ENCODE measurements at places on chromosomes 1 and 21.

DNA sequence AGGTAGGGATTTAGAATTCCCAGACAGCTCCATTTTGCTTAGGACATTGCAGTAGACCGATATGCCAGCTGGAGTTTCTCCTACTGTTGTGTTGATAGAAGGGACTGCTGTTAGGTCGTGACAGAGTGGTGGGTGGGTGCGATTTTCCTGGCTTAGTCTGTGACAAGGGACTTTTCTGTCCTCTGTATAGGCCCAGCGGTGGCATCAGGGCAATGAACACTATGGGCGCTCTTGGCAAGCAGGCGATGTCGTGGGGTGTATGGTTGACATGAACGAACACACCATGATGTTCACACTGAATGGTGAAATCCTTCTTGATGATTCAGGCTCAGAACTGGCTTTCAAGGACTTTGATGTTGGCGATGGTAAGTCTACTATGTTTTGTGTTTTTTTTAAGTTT is 321.8 kb downstream of the ZP4 start:
- DNase-seq, result no peak

GRCh38 chr21:28250946-28251345 is 741.7 kb downstream of the LTN1 start:
- no peak for DNase-seq

GRCh38 chr1:38489844-38490270 is 369.7 kb downstream of the RRAGC start:
- no peak for DNase-seq

- DNase-seq, result no peak
Observed at GRCh38 chr1:158053276-158053675, 59.8 kb downstream of the KIRREL1 start.

- DNase-seq, result peak; percentile 16
Observed at GRCh38 chr1:216523449-216524190, 100.4 kb upstream of the USH2A start.

- DNase-seq, result no peak
Observed at GRCh38 chr1:169604781-169605560, 18.7 kb upstream of the F5 start.

- DNase-seq, result no peak
Observed at GRCh38 chr1:217673387-217673786, 42.2 kb downstream of the SPATA17 start.

- DNase-seq, result no peak
Observed at GRCh38 chr1:18326211-18326897, 154.4 kb upstream of the KLHDC7A start.

- DNase-seq, result no peak
Observed at GRCh38 chr1:168709405-168710363, 19.3 kb downstream of the DPT start.

DNA sequence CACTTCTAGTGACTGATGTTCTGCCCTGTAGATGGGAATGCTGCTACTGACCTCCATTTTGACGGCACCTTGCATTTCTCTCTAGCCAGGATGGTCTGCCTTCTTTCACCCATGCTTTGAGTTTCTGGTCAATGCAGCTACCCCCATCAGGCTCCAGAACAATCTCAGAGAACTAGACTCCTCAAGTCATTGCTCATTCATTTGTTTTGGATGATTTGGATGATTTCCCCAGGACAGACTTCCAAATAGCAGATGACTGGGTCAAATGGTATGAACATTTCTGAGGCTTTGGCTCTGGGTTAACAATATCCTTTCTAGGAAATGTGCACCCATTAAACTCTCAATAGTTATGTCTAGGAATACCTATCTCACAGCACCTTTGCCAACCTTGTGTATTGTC is 63.9 kb downstream of the CSMD2 start:
- no peak for DNase-seq

DNA sequence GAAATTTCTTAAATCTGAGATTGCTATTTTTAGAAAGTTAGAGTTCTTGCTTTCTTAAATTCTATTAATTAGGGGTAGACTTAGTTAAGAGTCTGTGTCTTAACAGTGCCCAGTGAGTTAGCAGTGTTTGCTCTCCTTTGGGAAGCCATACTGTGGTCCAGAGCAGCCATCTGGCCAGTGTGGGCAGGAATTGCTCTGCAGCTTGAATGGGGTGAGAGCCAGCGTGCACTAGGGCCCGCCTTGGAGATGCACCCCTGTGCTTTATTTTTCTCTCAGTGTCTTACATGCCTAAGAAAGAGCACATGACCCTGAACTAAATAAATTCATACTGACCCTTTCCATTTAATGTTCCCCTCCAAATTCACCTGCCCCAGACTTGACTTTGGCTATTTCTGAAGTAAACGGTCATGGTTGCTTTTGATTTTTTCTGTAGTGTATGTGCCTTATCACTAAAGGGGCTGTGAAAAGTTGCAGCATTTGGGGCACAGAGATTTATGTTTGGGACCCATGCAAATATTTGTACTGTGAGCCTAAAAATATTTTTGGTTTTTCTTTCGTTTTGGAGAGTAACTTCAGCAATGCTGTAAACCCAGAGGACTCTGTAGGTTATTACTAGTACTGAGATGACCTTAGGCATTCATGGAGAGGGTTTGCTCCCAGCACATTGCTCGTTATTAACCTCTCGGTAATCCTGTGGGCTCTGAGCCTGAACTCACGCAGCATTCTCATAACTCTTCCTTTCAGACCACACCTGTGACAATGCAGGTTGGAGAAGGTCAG is 21.3 kb upstream of the KCNQ4 start:
- DNase-seq, result no peak

- no peak for DNase-seq
Observed at GRCh38 chr1:15676010-15676409, 8.1 kb upstream of the PLEKHM2 start.

DNA sequence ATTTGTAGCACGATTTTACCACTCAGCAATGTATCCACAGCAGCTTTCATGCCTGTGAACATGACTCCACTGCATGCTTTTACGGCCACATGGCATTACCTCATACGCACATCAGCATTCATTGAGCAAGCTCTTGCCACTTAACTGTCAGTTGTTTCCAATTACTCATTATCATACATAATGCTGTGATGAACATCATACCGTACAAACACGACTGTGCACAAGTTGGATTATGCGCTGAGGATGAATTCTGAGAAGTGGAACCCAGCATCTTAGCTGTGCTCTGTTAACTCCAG is 9.6 kb downstream of the UMODL1 start:
- no peak for DNase-seq

GRCh38 chr1:14577261-14577660 is 21.2 kb upstream of the KAZN start:
- DNase-seq, result no peak
